ENCODE measurements at places on chromosomes 7 and 10.

DNA sequence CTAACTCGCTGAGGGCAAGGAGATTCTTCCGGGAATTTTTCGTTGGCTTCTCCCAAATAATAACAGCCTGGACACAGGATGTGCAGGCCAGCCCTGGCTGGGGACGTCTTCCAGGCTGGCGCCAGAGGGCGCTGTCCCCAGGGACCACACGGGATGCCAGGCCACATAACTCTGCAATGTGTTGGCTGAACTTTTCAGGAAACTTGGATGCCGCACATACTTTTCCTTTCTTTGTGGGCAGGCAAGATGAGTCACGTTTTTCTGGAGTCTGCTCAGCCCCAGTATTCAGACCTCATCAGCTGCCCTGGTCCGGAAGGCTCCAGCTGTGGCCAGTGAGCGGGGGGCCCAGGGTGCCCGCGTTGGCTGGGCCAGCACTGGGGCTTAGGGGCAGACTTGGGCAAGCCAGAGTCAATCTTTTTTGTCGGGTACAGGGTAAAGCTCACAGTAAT, 122.7 kb downstream of the PRKAG2 start:
- peak; percentile 86 for DNase-seq

DNA sequence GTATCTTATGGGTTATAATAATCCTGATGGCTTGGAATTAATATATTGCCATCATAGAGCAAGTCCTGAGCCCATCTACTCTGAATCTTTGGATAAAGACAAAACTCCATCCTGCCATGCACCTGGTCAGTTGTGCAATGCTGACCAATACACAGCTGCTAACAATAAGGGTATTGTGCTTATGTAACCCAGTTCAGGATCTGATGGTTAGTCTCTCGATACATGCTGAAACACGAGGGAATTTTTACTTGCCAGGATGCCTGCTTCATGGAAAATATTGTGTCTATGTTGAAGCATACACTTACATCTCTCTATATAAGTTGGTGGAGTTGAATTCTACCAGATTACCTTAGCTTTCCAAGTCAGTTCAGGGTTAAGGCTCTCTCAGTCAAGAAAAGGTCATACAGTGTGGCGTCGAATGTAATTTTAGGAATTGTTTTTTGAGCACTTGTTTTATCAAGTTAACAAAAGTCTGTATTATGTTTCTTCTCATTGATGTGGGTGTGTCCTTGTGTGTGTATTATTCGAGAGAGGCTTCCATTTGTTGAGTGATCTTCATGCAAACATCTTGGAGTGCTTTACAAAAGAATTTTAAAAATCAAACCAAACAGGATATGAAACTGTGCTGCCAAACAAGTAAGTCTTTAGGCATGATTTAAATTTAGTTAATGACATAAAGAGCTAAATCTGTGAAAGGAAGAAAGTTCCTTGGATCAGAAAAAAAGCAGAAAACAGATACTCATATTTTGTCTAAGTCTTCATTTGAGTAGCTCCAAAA, 449.1 kb downstream of the SUGCT start:
- no peak for DNase-seq

DNA sequence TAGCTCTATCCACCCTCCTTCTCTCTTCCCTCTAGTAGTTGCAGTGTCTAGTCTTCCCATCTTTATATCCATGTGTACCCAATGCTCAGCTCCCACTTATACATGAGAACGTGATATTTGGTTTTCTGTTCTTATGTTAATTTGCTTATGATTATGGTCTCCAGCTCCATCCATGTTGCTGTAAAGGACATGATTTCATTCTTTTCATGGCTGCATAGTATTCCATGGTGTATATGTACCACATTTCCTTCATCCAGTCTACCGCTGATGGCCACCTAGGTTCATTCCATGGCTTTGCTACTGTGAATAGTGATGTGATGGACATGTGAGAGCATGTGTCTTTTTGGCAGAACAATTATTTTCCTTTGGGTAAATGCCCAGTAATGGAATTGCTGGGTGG, 6.5 kb downstream of the PRSS2 start:
- DNase-seq = no peak

DNA sequence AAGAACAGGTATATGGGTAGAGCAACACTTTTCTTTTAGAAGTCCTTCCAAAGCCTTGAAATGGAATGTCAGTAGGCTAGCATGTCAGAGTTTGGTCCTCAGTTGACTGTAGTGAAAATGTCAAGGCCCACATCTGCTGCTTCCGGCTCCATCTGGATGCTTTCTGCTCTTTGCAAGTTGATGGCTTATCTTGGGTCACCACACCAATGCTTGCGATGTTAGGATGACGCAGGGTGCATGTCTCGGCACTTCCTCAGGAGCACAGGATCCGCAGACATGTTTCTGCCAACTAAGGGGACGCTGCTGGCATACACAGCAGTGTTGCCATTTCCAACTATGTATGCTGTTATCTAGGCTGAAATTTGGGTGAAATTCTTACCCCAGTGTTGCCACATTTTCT, 14.0 kb upstream of the HBP1 start:
- no peak for DNase-seq

- no peak for DNase-seq
These were observed 31.3 kb downstream of the THNSL1 start for GRCh38 chr10:25047591-25048301.

GRCh38 chr10:24453404-24453830, 244.5 kb downstream of the KIAA1217 start:
- DNase-seq = no peak

DNA sequence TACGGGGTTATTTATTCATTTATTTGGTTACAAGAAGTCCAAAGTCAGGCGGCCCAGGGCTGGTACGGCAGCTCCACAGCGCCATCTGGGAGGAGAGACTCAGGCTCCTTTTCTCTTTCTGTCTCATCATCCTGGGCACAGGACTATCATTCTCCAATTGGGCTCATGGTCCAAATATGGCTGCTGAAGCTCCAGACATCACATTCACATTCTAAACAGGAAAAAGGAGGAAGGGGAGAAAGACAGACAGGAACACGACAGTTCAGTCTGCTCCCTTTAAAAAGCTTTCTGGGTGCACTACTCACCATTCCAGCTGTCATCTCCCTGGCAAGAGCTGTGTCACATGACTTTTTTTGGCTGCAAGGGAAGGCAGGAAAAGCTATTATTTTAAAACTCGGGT, 74.4 kb upstream of the PDZD8 start:
- peak; percentile 60 for DNase-seq

DNA sequence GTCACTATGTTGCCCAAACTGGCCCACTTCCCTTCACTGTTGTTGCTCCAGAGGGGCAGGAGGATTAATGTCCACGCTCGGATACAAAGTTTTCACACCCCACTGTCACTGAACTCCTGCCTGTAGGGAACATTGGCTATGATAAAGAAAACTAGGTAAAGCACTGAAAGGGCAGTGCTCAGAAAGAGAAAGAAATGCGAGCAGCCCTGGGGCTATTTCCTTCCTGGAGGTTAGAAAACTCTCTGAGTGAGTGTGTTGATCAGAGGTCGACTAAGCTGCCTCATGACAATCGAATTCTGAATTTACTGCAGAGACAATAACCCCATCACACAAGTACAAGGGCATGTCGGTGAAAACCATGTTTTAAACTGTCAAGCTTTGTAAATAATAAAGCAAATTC, 227.2 kb upstream of the PITRM1 start:
- no peak for DNase-seq

- DNase-seq = peak; percentile 28
These were observed 122.3 kb downstream of the ADCY1 start for GRCh38 chr7:45696476-45696875.

GRCh38 chr10:48594803-48595538, 9.9 kb downstream of the ARHGAP22 start:
- DNase-seq = no peak

Measured in spleen (tissue), 13 donors.